ENCODE measurements at places on chromosomes 2 and 18.

DNA sequence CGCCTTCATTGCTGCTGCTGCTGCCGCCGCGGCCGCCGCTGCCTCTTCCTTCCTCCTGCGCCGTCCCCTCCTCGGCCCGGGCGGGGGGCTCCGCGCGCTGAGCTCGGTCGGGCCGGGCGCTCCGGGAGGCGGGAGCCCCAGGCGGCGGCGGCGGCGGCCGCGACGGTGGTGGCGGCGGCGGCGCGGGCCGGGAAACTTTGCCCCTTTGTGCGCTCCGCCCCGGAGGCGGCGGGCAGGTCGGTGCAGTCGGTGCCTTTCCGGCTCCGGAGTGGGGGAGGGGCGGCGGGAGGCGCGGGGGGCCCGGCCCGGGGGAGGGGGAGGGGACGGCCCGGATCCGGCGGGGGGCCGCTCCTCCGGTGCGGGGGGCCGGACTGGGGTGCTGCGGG is 205 bp downstream of the TET3 start:
- peak; percentile 20 for DNase-seq

DNA sequence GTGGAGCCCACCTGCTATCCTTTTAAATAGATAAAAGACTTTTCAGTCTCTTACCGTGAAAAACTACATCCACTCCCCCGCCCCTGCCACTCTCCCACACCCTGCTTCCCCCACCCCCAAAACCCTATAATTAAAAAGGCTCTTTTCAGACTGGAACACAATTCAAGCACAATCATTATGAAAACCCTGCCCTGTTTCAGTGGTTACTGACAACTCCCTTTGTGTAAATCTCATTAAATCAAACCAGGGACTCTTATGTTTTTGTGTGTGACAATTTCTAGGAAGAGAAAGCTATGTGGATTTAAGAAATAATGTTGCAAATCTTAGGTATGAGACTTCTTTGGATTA is 21.0 kb upstream of the ZNF532 start:
- DNase-seq: no peak

GRCh38 chr2:201235860-201236811 is 24.2 kb upstream of the CASP8 start:
- peak; percentile 82 for DNase-seq

GRCh38 chr2:27655155-27655951 is 8.1 kb downstream of the SUPT7L start:
- DNase-seq: peak; percentile 42

DNA sequence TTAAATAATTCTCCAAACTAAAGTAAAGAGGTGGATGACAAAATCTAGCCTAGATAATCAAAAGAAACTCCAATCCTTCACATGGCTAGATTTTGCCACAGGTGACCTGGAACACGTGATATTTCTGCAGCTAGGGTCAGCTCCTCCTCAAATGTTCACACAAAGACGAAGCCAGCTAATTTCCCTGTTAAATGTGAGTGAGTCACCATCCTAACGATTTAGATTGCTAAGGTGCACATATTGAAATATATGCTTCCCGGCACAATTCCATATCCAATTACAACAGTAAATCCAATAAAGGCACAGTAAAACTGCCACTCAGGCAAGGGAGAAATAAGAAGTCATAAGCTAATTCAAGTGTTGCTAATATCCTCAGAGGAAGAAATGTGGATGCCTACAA is 28.7 kb downstream of the IKZF2 start:
- no peak for DNase-seq

- DNase-seq: no peak
Observed at GRCh38 chr18:35042389-35043071, 1.3 kb downstream of the MAPRE2 start.

Data from LHCN-M2 (cell line).